Kasumi-1 (cell line): ENCODE measurements at places on chromosomes 7 and 10.

DNA sequence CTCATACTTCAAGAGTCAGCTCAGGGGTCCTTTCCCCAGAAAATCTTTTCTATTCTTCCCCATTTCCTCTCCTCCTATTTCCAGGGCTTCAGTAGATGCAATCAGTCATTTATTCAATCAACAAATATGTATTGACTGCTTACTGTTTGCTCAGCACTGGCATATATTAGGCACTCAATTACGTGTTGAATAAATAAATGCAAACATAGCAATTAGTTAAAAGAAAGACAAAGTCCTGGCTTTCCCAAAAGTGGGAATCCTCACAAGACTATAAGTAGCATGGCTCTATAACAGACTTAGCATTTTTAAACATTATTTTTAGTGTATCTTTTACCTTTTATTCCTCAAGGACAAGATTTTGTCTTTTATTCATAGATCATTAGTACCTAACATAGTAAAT, 111.6 kb downstream of the CHCHD3 start:
- DNase-seq, result no peak

- DNase-seq, result no peak
Measured at GRCh38 chr10:17077346-17077781, 52.2 kb downstream of the CUBN start.

- DNase-seq, result no peak
Measured at GRCh38 chr7:66542049-66542448, 86.6 kb upstream of the KCTD7 start.

DNA sequence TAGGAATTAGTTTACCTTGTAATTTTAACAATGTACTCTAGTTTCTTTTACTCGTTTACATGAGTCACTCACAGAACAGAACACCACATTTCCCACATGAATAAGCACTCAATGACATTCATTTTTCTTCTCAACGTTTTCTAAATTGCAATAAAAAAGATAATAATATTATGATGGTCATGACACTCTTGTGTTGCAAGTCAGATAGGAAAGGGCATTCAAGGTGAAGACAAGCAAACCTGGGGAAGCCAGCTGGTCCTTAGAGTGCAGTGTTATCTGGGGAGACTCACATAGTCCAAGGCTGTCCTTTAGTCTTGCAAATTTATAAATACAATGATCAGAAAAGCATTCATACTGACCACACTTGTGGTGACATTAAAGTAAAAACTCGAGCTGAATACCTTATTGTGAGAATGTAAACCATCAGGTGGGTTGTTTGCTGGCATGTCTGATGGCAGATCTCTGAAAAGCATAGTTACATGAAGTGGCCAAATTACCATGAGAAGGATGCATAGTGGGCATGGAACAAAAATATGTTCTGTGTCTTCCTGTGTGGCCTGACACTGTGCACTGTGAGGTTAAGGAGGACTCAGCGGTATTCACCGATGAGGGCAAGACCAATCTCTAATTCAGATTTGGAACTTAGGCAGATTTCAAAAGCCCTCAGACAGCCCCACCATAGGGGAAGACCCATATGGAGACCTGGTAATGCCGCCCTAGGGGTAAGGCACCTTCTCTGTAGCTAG, 158.9 kb upstream of the ASAH2 start:
- DNase-seq, result no peak

DNA sequence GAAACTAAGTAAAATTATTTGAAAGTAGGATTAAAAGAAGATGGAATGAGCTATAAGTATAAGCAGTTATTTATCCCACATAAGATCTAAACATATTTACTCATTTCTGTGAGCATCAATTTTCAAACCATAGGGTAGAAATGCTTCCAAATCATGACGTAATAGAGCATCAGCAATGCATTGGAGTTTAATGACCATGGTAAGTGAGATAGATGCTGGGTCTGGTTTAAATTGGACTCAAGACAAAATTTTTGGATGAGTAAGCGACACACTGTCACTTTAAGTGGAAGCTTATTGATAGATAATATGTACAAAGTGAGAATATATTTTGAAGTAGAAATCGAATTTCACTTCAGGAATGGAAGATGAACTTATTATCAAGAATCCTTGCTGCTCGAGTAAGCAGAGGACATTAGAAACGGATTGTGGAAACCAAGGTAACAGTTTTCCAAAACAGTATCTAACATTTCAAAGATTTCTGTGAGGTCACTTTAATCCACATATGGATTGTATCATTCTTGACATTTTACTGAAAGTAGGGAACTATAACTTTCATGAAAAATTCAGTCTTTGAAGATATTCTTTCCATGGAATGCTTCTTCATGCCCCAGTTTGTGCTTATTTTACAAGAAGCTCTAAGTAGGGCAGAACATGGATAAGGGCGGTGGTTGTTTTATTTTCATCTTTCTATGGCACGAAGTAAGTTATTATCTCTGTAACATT, 85.8 kb downstream of the AGMO start:
- DNase-seq, result no peak

- DNase-seq, result no peak
Measured at GRCh38 chr10:68950598-68950997, 5.4 kb upstream of the DDX21 start.
